ENCODE measurements at places on chromosomes 5 and 9.

GRCh38 chr5:31939151-31939550 lies 235.0 kb downstream of the GOLPH3 start:
- no peak for DNase-seq

DNA sequence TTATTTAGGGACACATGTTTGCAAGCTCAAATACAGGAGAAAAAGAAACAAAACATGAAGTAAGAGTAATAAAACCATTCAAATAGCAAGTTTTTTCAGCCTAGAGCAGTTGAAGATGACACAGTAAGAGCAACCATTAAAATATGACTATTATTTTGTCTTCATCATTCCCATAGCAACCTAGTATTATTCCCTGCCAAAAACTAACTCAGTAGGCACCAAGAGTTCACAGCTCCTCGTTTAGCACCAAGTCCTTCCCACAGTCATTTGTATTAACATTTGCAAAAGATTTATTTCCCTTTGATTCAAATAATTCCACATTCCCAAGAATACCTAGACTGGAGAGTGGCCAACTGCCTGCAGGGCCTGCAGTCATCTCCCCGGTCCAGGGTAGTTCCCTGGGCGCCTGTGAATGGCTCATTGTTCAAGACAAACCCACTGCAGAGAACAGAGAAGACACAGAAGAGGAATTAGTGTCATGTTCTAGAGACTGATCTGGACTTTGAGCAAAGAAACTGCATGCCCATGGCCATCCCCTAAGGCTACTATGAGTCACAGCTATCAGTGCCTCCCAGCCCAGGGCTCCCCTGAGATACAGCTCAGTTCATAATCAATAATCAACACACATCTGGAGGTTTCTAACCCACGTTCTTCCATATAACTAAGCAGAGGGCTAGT lies 139.1 kb upstream of the MAP3K1 start:
- DNase-seq: no peak

GRCh38 chr5:146334074-146334533 lies 4.5 kb upstream of the POU4F3 start:
- DNase-seq: no peak

DNA sequence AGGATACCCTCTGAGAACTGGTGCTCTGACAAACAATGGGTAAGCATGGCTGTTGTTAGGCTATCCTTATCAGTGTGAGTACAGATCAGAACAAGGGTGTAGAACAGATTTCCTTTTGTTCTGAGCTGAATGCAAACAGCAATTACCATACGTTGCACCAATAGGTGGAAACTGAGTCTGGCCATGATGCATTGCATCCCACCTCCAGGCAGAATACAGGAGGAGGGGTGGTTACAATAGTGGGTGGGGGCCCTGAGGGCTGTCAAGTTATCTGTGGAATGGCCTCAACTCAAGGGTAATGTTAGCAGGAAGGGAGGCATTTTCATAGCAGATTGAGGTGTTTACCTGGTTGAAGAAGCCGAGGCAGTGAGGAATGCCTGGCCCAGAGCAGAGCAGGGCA lies 54.3 kb upstream of the GLRX start:
- DNase-seq: no peak

DNA sequence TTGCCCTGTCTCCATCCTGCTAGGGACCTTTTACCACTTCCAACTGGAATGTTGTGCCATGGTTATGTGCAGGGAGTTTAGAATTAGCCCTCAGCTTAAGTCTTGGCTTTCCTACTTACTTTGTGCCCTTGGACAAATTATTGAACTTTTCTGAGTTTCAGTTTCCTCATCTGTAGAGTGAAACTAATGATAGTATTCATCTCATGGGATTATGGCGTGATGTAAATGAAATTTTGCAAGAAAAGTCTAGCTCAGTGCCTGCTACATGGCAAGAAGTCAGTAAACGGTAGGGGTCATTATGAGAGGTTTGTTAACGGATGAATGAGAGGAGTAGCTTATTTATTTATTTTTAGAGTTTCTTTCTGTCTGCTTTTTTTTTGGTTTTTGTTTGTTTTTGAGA lies 1.8 kb downstream of the MVB12B start:
- DNase-seq: no peak

- no peak for DNase-seq
Observed at GRCh38 chr5:131323378-131323777, 59.5 kb downstream of the CDC42SE2 start.

DNA sequence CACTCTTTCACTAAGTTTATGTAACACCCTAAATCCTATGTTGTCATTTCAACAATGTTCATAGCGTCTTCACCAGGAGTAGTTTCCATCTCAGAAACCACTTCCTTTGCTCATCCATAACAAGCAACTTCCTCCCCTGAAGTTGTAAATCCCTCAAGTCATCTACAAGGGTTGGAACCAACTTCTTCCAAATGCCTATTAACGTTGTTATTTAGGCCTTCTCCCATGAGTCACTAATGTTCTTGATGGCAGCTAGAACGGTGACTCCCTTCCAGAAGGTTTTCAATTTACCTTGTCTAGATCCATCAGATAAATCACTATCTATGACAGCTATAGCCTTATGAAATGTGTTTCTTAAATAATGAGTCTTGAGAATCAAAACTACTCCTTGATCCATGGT lies 73.3 kb upstream of the TARS1 start:
- DNase-seq: no peak

DNA sequence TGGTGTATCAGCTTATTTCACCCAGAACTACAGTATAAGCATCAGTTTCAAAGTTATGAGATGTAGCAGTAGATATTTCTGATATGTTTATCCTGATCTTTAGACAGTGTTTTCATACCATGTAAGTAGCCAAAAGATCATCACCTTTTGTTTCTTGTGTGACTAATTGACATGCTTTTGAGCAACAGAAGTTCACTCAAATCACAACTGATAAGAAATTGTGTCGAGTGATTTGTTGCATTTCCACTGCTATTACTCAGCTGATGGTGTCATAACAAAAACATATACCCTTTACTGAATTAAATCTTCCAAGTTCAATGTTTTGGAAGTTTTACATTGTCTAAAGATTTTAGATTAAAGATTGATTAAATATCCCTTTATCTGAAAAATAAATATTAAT lies 324.5 kb downstream of the TUSC1 start:
- DNase-seq: no peak

- no peak for DNase-seq
Observed at GRCh38 chr5:14177634-14178033, 34.5 kb downstream of the TRIO start.

- DNase-seq: no peak
Observed at GRCh38 chr9:91206806-91207205, 154.9 kb downstream of the AUH start.

DNA sequence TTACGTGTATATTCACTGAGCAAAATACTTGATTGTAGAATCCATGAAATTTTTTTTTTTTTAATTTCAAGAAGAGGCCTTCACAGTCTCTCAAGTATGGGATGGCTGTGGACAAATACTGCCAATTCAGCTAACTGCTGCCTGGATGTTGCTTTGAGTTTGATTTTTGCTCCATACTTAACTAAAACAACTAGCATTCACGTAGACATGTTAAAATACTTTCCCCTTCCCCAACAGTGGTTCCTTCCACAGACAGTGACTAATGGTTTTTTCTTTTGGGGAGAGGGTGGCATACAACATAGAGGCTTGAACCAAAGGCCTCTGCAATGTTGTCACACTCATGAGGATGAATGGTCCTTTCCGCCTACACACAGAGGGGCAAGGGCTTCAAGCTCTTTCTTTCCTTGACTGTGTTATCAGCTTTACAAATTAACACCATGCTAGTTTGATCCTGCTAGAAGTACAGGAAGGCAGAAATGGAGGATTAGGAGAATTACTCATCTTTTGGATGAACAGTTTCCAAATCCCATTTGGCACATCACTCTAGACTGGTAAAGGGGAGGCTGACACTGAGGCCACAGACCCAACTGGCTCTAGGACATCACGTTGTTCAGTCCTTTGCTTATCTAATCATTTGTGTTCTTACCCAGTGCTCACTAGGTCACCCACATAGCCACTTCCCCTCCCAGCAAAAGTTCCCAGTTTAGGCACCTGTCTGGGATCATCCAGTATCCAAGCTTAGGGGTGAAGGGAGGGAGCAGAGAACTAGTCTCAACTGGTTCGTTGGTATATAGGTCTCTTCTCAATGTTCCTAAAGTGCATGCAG lies 1.8 kb upstream of the LEAP2 start:
- DNase-seq: no peak

DNA sequence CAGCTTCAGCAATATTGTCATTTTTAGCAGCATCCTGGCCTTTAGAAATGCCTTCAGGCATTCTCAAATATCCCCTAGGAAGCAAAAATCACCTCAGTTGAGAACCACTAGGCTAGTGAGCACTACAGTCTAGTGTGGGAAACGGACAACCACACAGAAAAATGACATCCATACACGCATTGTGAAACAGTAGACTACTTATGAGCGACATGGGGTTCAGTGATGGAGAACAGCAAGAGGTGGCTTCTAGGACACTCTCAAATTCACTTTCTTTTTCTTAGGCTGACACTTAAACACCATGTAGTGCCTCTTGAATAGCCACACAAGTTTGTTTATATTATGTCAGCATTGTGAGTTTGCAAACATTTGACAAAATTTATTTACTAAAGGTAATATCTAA lies 203.0 kb downstream of the KDM4C start:
- DNase-seq: no peak

- no peak for DNase-seq
Observed at GRCh38 chr5:14482085-14482484, 99.5 kb upstream of the OTULINL start.

DNA sequence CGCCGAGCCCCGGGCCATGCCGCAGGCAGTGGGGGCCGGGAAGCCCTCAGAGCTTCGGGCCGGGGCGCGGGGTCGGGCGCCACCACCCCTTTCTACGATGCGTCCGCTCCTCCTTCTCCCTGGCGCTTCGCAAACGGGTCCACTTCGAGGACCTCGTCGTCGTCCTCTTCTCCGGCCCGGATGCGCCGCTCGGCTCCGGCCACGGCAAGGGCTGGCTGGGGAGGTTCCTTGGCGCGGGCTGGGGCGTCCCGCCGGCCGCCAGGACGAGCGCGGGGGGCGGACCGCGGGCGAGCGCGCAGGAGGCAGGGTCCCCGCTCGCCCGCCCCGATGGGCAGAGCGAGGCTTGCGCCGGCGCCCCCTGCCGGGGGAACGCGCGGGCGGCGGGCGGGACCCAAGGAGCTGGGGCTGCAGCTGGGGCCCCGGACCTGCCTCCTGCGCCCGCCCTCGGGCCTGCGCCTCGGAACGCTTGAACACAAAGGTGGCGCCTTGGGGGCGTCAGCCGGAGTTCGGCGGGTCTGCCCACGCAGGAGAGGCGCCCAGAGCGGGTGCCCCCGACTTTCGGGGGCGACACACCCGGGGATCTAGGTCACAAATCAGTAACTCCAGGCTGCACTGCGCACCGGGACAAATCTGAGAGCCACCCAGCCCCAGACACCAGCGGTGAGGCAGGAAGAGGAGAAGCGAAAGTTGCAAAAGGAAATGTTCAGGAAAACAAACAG lies at the start of gene ROR2:
ROR2 (minus strand) TSS at position 283 of the 719 bp plus-strand sequence.
- DNase-seq: no peak

DNA sequence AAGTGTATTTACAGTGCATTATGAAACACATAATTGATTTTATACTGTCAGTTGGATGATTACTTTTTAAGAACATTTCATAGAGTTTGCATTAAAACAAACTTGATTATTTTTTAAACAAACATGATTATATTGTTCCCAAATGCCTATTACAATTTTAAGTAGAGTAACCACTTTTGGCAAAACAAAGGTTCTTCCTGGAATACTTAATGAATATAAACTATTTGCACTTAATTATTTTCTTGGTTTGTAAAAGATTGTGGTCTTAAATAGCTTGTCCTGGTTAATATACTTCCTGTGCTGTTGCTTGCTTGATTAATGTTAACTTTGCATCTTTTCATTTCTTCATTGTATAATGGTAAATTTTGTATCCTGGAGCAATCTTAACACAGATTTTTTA lies 180.0 kb downstream of the CDH12 start:
- no peak for DNase-seq

DNA sequence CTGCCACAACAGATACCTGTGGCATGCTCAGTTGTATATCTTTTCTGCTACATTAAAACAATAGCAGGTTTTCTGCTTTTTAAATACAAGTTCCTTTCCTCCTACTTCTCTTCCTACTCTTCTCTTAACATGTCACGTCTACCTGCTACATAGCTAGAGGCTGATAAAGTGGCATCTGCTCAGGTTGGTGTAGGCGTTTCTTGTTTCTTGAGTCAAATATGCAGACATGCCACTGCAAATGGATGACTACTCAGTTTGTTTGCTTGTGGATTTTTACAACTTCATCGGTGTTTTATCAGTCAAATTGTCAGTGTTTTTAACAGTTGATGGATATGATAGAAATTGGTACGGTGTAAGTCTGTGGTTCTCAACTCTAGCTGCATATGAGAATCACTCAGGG lies 525.7 kb downstream of the TLE4 start:
- no peak for DNase-seq

GRCh38 chr9:101650142-101650541 lies 55.4 kb upstream of the PPP3R2 start:
- DNase-seq: no peak

GRCh38 chr9:117644133-117644931 lies 59.9 kb upstream of the TLR4 start:
- DNase-seq: peak; percentile 51

GRCh38 chr5:15320871-15321270 lies 179.1 kb upstream of the FBXL7 start:
- no peak for DNase-seq

DNA sequence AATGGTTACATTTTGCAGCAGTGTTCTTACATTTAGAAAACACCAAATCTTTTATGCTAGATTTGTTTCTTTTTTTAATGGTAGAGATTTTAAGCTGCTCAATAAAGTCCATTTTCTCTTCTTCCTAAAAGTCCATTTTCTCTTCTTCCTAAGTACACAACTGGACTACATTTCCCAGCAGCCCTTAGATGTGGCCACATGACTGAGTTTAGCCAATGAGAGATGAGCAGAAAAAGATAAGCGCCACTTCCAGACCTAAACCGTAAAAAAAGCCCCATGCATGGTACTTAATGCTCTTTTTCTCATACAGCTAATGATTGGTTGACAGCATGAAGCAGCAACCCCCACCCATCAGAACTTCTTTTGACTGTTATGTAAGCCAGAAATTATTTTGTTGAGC lies 206.7 kb downstream of the FAM114A2 start:
- DNase-seq: peak; percentile 30

- no peak for DNase-seq
Observed at GRCh38 chr5:134127988-134128647, 13.6 kb downstream of the TCF7 start.

- DNase-seq: peak; percentile 24
Observed at GRCh38 chr9:117957267-117957666, 253.1 kb downstream of the TLR4 start.
